ENCODE measurements at places on chromosomes 6 and 20. TPM values are rescaled to one million over a fixed set of nuclear protein-coding genes. Genes with fewer than 3 reads are reported as not detected.

PI16 gene
- total RNA-seq: 14.2 TPM

DNA sequence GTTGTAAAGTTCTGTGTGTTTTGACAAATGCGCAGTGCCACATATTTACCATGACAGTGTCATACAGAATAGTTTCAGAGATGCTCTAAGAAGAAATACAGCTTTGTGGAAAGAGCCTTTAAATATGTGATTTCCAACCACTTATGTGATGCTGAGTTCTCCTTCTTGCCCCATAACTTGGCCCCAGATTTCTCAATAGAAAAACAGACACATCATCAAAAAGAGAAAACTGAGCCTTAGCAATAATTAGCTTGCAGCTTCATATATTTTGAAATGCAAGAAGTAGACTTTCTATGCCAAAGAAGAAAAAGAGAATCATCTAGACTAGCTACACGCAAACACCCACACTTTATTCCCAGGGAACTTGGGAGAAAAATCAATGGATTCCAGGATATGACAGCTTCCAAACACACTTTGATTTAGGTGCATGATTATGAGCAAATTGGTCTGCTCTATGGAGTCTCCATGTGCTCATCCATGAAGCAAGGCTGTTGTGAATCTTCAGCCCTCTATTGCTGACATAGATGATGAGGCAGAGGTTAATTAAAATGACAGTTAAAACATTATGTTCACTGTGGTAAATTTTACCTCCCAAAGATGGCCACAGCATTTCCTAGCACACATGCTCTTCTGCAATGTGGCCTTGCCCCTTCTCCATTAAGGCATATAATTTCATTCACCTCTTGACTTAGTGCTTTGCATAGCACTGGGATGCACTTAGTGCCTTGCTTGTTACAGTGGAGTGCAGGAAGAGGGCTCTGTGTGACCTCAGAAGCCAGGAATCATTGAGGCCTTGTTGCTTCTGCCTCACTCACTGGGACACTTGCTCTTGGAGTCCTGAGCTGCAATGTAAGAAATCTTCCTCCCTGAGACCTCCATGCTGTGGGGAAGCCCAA is 174.6 kb downstream of the SYNDIG1 start:
- DNase-seq: no peak

PROCR gene
- 37.7 TPM for total RNA-seq

GRCh38 chr6:125931733-125932450 is 24.7 kb upstream of the HINT3 start:
- DNase-seq: no peak

BACH2 gene
- total RNA-seq: 0.82 TPM

GRCh38 chr6:64429926-64430325 is 794.3 kb downstream of the PHF3 start:
- DNase-seq: no peak

DNA sequence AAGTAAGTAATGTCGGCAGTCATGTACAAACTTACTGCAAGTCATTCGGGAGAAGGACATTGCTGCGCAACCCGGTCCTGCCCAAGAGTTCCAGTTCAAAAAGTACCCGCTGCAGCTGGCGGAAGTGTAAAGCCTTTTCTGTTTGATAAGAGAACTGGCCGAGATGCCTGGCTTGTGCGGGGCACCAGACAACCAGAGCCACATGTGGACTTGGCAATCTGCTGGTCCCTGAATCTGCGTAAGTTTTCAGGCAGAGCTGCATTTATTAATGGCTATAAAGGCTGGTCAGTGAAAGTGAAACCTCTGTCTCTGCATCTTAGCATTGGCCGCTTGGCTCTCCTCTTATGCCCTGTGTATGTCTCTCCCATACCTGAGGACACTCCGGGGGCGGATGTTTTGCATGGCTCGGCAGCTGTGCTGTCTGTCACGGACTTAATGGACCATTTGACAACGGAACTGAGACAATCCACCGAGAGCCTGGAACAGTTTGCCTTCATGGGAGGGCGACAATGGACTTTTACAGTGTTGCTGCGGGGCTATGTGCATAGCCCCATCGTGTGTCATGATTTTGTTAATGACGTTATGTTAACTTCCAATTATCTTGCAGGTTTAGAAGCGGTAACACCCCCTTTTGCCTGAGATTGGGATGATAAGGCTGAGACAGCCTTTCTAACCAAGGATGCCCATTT is 19.8 kb upstream of the RGS17 start:
- no peak for DNase-seq
